Heart left ventricle (tissue), 16 donors: ENCODE measurements at places on chromosomes 13 and 19.
A peak's percentile ranks its signal among the peaks of the same experiment; 100 is the strongest.

GRCh38 chr19:7550169-7550770 lies 14.8 kb downstream of the PNPLA6 start:
- no peak for DNase-seq

- DNase-seq = no peak
Observed at GRCh38 chr13:92806215-92806614, 420.4 kb upstream of the GPC6 start.

GRCh38 chr19:48813123-48813913 lies 2.5 kb upstream of the BCAT2 start:
- DNase-seq = no peak

- no peak for DNase-seq
Observed at GRCh38 chr13:107450431-107450830, 764.9 kb downstream of the LIG4 start.

- no peak for DNase-seq
Observed at GRCh38 chr19:28603453-28603852, 609.5 kb downstream of the UQCRFS1 start.

- DNase-seq = no peak
Observed at GRCh38 chr19:1457892-1458291, 8.0 kb downstream of the APC2 start.

DNA sequence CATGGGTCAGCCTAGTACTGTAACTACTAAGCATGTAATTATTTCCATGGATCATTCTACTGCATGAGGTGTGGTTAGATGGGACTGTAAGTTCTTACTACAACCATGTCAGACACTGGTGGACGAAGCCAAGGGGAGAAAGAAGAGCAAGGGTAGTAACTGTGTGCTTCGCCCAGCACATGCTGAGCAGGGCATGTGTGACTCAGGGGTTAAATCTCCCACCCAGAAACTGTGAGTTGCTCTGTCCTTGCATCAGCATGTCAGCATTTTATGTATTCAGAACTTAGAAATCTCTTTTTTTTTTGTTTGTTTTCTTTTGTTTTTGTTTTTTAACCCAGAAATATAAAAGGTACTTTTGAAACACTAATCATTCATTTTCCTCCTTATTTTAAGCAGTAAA lies 436.6 kb upstream of the KLF12 start:
- no peak for DNase-seq

DNA sequence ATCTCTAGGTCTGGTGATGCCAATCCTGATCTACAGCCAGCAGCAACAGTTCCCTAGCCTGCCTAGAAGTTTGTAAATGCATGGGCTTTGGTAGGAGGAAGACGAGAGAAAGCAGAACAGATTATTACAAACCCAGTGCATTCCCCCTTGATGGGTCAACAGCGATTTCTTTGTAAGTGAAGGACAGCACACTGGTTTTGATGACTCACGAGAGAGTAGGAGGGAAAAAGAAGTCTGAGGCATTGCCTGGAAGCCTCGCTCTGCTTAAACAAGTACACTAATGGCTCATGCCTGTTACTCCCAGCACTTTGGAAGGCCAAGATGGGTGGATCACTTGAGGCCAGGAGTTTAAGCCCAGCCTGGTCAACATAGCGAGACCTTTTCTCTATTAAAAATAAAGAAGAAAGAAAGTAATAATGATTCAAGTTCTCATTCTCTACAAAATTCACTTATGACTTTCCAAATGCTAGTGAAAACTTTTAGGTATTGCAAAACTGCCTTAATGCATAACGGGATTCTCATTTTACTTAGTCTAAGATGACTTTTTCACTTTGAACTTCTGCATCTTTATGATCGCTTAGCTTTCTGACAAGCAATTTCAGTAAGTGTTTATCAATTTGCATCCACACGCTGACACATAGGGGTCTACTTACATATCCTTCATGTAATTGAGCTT lies 47.7 kb upstream of the USPL1 start:
- DNase-seq = peak; percentile 26

DNA sequence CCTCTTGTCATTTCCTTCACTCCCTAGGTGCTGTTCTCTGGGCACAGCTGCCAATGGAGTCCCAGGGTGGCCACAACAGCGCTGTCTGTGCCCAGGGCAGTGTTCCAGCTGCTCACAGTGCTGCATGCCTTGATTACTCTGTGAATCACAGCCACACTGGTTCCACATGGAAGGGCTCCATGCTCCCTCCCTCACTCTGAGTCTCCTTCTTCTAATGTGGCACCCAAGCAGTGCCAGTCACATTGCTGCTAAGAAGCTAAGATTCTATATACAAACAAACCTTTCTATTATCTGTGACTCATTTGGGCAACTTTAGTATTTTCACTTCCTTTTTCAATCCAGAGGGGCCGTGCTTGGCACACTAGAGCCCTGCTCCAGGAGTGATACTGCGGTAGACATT lies 248.7 kb downstream of the TDRD3 start:
- no peak for DNase-seq

DNA sequence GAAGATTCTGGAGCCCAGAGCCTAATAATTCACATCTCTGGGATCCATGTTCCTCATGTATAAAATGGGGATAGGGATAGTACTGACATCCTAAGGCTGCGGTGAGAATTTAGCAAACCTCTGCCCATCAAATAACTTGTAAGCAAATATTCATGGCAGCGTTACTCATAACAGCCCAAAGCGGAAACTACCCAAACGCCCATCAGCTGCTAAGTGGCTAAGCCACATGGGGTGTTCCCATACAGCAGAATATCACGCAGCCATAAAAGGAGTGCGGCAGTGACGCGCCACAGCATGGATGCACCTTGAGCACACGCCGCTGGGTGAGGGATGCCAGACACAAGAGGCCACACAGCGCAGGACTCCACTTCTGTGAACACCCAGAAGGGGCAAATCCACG lies 19.7 kb downstream of the VRK3 start:
- no peak for DNase-seq

DNA sequence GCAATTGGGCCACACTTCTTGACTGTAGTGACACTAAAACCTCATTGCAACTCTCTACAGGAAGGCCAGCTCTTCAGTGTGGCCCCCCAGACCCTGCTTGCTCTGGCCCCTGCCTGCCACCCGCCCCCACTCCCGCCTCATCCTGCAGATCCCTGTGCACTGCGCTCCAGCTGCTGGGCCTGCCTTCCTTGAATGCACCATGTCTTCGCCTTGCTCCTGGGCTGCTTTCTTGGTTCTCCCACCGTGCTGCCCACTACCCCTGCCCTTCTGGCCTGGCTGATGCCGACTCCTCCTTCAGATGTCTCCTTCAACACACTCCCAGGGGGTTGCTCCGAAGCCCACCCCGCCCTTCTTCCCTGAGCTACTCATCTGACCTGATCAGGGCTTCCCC lies 98.2 kb downstream of the SIPA1L3 start:
- DNase-seq = no peak

- no peak for DNase-seq
Observed at GRCh38 chr19:33280351-33280921, 21.9 kb downstream of the CEBPA start.

DNA sequence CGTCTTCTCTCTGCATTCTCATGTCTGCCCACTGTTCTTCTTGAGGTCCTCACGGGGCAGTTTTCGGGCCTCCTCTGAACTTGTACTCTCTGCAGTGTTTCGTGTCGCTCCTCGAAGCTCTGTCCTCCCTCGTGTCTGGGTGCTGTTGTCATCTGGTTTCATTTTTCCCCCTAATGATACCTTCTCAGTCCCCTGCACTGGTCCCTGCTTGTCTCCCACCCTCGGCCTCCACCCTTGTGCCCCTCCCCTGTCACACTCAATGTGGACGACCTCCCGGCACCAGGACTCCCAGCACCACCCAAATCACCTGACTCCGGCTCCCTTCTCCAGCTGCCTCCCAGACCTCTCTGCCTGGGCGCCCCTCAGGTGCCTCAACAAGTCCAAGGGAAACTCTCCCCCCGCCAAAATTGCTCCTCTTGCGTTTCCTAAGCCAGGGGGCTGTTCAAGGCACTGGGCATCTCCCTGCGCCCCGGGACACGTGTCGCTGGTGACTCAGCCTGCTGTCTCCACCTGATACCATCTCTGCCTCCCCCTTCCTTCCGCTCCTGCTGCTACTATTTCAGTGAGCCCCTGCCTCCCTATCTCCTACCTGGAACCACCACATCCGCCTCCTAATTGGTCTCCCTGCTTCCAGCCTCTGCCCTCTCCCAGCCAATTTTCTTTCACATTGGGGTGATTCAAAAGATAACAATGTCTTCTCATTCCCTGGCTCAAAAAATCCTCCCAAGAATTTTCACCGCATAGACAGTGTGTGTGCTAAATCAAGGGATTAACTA lies 49.5 kb downstream of the RFX2 start:
- DNase-seq = no peak

DNA sequence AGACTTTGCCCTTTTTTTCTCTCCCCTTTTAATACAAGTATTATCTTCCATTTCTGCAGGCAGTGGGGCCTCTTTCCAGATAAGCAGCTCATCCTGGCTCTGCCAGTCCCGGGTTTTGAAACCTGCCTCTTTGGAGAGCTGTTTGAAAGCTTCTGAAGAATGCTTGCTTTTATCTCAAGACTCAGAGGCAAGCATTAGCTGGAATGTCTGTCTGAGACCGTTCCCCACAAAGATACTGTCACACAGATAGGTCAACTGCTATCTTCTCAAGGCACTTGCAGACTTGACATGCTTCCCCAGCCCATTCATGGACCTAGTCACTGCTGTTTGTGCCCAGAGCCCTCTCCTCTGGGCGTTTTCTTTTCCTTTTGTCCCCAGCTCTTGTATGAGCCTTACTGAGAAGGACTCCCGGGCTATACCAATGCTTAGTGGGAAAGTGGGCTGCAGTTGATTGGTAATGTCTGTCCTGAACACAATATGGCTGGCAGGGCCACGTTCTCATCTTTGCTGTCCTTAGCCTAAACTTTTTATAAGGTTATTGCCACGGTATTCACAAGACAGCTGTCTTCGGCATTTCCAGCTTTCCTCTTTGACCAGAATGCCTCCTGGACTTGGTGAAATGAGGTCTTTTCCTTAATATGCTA lies 13.4 kb downstream of the SERP2 start:
- DNase-seq = no peak

GRCh38 chr19:45492627-45493470 lies 4.0 kb downstream of the RTN2 start:
- peak; percentile 74 for DNase-seq

DNA sequence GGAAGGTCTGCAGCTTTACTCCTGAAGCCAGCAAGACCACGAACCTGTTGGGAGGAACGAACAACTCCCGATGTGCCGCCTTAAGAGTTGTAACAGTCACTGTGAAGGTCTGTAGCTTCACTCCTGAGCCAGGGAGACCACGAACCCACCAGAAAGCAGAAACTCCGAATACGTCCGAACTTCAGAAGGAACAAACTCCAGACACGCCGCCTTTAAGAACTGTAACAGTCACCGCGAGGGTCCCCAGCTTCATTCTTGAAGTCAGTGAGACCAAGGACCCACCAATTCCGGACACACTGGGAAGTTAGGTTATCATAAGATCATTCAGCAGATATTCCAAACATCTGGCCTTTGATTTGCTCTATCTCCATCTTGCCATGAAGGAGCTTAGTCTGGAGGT lies 1623.0 kb downstream of the SLITRK1 start:
- no peak for DNase-seq
